ENCODE measurements at places on chromosomes 3 and 15. TPM values are rescaled to one million over a fixed set of nuclear protein-coding genes. Genes with fewer than 3 reads are reported as not detected.

DNA sequence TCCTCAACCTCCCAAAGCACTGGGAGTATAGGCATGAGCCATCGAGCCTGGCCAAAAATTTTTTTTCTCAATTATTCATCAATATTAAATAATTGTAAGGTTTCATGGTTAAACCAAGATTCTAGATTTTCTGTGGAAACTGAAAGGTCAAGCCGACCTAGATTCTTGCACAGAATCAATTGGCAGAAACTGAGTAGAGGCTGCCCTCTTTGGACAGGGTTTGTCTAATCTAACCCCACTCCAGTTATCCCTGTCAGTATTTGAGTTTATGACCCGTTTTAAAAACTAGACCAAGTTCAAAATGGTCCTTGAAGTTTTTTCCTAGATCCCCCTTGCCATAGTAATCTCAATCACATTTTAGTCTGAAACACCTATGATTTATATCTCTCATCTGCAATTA lies 8.6 kb upstream of the ADAM10 start:
- no peak for DNase-seq

- no peak for DNase-seq
Observed at GRCh38 chr15:33580526-33580925, 269.8 kb downstream of the RYR3 start.

Gene SLC25A38
- 40.2 TPM for polyA plus RNA-seq

DNA sequence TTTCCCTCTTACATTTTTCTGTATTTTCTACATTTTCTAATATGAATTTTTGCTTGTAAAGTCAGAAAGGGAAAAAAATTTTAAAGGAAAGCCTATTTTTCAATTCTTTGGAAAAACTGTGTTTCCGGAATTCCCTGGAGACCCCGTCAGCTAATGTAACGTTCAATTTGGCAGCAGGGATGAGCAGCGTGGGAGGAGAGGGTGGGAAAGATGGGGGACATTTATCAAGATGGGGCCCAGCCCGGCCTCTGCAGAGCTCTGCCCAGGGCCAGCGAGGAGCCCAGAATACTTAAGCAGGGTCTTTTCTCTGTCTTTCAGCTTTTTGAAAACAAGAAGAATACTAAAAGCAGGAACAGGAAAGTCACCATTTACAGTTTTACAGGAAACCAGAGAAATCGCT lies 129.0 kb downstream of the LRRK1 start:
- no peak for DNase-seq

Gene SH2D7
- not detected for polyA plus RNA-seq

- no peak for DNase-seq
Observed at GRCh38 chr3:128605091-128606046, 45.2 kb downstream of the RPN1 start.

GRCh38 chr3:64824394-64824909 lies 136.7 kb upstream of the ADAMTS9 start:
- DNase-seq, result no peak

- no peak for DNase-seq
Observed at GRCh38 chr15:35362195-35362829, 183.7 kb downstream of the DPH6 start.

Gene CHRNA5
- polyA plus RNA-seq, result 10.0 TPM

- no peak for DNase-seq
Observed at GRCh38 chr3:10956986-10957385, 35.6 kb upstream of the SLC6A1 start.

GRCh38 chr3:141308588-141309218 lies 59.6 kb upstream of the ZBTB38 start:
- peak; percentile 32 for DNase-seq

Gene CYP8B1
- polyA plus RNA-seq, result not detected

DNA sequence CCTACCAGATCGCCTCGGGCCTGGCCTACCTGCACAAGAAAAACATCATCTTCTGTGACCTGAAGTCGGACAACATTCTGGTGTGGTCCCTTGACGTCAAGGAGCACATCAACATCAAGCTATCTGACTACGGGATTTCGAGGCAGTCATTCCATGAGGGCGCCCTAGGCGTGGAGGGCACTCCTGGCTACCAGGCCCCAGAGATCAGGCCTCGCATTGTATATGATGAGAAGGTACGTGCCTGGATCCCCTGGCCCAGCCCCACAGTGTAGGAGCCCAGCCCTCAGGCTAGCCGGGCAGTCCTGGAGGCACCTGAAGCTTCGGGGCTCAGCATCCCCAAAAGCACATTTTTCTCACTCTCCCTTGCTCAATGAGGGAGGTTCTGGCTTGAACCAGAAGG lies 135.8 kb downstream of the LRRK1 start:
- no peak for DNase-seq

DNA sequence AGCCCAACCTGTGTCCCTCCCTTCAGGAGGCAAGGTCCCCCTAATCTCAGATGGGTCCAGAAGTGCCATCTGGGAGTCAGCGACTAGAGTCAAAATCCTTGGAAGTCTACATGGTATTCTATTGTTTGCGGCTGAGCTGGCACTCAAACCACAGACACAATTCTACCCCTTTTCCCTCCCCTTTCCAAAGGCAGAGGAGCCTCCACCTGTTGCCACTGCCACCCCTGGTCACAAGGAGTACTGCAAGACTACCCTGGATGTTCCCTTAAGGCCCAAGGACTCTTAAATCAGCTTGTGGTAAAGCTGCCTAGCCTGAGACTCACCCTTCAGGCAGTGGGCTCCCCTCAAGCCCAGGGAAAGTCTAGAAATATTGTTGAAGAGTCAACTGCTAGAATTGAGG lies 4.3 kb upstream of the OR5H6 start:
- no peak for DNase-seq

GRCh38 chr3:115758076-115758763 lies 134.9 kb downstream of the GAP43 start:
- no peak for DNase-seq

DNA sequence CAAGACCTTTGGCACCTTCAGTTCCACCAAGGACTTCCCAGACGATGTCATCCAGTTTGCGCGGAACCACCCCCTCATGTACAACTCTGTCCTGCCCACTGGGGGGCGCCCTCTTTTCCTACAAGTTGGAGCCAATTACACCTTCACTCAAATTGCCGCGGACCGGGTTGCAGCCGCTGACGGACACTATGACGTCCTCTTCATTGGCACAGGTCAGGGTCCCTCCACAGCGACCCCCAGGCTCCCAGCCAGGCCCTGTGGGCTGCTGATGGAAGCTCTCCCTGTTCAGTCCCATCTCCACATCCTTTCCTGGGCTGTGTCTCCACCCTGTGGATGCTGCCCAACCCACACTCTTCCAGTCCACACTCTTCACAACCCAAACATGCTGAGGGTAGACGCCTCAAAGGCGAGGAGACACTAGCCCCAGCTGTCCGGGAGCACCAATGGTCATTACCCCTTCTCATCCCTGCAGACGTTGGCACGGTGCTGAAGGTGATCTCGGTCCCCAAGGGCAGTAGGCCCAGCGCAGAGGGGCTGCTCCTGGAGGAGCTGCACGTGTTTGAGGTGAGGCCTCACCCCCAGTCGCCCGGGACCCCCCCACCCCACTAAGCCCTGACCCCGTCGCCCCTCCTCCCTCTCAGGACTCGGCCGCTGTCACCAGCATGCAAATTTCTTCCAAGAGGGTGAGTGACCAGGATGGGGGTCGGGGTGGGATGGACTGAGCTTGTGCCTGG lies 4.3 kb upstream of the LSMEM2 start:
- no peak for DNase-seq

Gene CPNE9
- polyA plus RNA-seq, result not detected

Gene SMCO1
- polyA plus RNA-seq, result not detected
